ENCODE measurements at places on chromosomes 5 and 9.

- DNase-seq, result peak; percentile 13
Measured at GRCh38 chr9:136079211-136079915, 15.7 kb downstream of the NACC2 start.

DNA sequence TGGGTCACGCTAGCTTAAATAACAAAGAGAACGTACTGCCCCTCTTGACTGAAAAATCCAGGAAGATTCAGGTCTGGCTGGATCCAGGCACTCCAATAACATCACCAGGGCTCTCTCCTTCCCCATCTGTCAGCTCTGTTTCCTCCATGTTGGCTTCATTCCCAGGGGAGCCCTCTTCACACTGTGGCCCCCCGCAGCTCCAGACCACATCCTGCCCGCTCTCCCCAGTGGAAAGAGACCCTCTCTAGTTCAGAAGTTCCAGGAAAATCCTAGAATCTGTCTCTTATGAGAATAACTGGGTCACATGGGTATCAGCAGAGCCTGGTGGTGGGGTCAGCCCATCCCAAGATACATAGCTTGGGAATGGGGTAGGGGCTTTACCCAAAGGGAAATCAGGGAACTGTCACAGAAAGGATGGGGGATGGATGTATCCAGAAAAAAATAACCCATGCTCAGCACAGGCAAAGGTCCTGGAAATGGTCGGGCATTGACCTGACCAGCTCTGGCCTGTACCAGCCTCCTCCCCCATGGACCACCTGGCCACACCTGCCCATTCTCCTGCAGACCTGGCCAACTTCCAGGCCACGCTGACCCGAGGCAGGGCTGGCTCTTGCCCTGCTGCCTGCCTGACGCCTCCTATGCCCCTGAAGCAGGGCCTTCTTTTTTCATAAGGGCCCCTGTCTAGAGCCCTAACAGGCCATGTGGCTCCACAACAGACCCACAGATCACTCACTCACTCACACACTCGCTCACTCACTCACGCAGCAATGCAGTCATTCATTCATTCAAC lies 65.9 kb downstream of the COL23A1 start:
- no peak for DNase-seq

- no peak for DNase-seq
Measured at GRCh38 chr5:6264394-6264793, 114.0 kb downstream of the MED10 start.

DNA sequence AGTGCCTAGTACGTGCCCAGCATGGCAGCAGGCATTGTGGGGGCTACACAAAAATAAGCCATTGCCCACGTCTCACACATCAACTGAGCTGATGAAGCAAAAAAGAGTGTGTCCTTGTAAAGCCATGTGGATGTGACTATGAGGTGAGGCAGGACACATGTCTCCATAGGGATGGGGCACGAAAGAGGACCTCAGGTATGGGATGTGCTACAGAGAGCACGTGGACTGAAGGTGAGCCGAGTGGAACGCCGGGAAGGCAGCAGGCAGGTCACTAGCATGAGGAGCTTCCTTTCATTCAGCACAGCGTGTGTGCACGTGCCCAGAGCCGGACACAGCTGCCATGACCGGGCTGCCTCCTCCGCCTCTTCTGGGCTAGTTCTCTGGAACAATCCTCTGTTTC lies 429.8 kb downstream of the SPOCK1 start:
- DNase-seq, result no peak

- no peak for DNase-seq
Measured at GRCh38 chr5:62066761-62067277, 239.2 kb upstream of the KIF2A start.

- DNase-seq, result no peak
Measured at GRCh38 chr5:158607088-158607487, 492.6 kb downstream of the EBF1 start.

- no peak for DNase-seq
Measured at GRCh38 chr5:169886033-169886432, 94.3 kb downstream of the INSYN2B start.

DNA sequence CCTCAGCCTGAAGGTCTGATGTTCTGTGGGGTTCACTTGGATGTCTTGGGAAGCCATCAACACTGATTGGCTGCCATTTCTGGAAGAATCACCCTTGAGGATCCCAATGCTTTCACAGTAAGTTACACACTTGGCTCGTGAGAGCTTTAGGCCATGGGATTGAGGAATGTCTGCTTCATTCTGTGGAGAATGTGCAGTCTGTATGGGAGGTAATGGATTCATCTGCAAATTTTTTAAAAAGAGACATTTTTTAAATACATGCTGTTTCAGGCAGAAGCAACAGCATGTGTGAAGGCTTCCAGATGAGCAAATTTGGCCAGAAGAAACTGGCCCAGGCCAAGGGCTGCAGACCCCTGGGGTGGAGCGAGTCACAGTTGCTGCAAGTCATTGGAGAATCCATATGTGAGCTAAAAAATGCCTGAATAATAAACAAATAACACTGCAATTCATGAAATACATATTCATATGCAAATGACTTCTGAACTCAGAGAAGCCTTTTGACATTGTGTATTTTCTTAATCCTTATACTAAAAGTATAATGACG lies 146.3 kb upstream of the RASEF start:
- DNase-seq, result no peak

DNA sequence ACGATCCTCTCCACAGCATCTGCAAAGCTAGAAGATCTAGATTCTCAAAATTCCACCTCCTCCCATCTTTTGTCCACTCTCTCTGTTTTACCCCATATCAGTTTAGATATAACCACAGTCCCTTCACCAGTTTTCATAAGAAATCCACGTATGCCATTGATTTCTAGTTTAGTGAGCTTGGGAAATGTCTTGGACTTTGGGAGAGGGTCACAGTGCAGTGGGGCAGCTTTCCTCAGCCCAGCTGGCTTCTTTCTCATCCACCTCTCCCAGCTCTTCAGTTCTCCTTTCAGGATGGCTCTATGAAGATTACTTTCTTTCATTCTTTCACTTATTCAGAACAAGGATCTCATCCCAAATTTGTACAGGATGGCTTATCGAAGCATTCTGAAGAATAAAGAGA lies 203.9 kb upstream of the ADCY2 start:
- DNase-seq, result no peak

DNA sequence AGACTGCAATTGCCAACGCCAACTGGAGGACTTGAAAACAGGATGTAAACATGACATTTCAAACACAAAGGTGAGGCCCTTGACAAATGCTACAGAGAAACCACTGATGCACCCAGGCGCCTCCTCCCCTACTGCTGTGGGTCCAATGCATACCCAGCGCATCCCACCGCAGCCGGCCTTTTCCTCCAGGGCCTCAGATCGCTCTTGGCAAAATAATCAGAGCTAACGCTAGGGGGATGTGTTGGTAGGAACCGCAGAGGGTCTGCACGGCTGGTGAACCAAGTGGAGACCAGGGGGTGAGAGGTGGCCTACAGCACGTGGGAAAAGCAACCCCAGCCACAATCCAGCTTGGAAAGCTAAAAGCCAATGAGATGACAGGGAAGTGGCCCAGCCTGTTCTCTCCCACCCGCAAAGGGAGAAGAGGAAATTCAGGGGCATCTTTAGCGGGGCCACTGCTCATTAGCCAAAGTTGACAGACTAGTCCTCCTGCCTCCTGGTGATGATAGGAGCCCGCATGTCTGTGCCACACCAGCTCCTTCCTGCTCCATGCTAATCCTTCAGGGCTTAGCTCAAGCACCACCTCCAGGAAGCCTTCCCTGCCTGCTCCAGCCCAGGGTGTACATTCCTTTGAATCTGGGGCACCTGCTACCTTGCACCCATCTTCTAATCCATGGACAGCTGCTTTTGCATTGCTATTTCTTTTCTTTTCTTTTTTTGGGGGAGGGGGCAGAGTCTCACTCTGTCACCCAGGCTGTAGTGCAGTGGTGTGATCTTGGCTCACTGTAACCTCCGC lies 5.9 kb downstream of the FAM163B start:
- no peak for DNase-seq

DNA sequence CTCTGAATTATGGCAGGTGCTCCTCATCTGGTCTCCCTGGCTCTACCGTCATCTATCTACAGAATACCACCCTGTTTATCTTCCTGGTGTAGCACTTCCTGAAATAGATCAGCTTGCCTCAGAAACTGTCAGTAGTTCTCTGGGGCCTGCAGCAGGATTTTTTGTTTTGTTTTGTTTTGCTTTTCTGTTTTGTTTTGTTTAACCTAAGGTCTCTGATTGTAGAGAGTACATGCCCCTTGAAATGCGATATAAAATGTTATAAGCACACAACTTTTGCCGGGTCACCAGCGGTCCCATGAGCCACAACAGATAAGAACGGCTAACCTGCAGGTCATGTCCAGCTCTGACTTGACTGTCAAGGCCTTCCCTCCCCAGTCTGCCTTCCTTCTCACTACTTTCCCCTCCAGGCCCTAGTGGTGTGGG lies 26.6 kb upstream of the CREBRF start:
- no peak for DNase-seq

GRCh38 chr5:15783734-15784133 lies 283.8 kb downstream of the FBXL7 start:
- no peak for DNase-seq

GRCh38 chr9:7037176-7037575 lies 279.4 kb downstream of the KDM4C start:
- DNase-seq, result no peak

DNA sequence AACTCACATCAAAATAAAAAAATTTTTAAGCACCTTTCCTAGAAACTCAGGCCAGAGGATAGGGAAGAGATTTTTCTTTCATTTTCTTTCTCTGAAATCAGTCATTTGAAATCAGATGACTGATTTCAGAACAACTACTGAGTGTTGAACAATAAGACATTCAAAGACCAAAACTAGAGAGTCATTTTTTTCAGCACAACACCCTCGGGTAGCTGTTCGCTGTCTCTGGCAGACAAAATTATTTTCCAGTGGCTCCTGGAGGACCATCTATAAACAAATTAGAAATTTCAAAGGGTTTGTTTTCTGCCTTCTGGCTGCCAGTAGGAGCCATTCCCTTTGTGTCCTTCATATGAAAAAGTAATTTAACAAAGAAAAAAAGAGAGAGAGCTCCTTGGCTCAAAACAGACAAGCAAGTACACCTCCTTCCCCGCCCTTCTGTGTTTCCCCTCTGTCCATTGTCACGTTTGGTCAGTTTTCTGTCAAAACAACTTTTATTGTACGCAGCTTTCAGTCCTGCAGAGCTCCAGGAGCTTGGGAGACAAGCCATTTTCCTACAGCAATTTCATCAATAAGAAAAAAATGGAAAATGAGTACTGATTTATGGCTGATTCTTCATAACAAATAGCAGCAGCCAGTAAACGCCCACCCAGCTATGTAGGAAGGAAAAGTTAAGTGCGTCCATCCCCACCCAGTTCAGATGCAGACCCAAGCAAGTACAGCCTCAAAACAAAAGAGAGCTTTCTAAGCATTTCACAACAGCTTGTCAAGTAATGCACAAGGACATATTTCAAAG lies 405.2 kb downstream of the ZNF608 start:
- DNase-seq, result no peak

DNA sequence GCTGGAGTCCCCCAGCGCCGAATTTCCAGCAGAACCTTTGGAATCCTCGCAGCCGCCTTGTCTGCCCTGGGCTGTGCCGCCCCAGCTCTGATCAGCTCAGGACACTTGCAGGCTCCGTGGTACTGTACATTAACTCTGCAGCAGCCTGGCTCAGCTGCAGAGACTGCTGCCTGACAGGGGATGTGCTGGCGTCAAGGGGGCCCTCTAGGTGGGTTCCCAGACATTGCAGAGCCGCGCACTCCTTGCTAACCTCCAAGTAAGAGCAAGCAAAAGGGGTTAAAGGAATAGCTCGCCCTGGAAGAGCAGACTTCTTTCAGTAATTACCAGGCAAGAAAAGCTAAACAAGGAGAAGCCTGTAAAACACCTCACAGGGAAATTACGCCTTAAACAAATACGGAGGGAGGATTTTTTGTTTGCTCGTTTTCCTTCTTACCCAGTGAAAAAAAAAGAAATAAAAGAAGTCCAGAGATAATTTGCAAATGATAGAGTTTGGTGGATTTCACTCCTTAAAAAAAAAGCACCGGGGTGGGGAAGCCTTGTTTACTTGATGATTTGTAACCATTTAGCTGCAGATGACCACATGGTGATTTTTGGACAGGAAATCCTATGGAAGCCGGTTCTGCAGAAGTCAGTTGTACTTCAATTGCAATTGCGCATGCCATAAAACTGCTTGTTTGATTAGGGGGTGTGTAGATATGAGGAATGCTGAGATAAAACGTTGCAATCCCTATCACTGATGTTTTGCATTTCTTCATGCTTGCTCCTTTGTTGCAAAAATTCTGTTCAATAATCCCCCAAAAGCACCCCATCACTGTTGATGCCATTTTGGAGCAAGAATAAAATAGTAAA lies 305.8 kb downstream of the PDE4D start:
- peak; percentile 76 for DNase-seq
